ENCODE measurements at places on chromosomes 2 and 18.

DNA sequence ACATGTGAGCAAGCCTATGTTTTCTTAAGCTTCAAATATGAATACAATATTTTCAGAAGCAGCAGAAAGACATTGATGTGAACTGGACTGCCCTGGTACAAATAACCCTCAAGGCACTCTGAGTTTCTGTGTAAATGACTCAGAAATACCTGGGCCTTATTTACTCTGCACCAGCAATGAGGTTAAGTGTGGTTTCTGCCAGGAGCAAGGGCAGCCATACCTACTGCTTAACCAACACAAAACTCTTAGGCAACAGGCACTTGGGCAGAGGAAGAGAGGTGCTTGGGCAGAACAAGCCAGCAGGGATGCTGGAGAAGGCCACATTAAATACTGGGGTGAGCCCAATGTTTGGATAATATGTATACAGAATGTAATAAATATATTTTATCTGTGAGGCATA is 29.4 kb upstream of the ARL5A start:
- no peak for DNase-seq

GRCh38 chr2:196685792-196686191 is 46.3 kb downstream of the CCDC150 start:
- no peak for DNase-seq

GRCh38 chr2:86229221-86229620 is 30.0 kb downstream of the MRPL35 start:
- no peak for DNase-seq

GRCh38 chr2:85071096-85071495 is 62.1 kb upstream of the TCF7L1 start:
- no peak for DNase-seq

GRCh38 chr2:71455011-71455740 is 1.8 kb downstream of the DYSF start:
- no peak for DNase-seq

DNA sequence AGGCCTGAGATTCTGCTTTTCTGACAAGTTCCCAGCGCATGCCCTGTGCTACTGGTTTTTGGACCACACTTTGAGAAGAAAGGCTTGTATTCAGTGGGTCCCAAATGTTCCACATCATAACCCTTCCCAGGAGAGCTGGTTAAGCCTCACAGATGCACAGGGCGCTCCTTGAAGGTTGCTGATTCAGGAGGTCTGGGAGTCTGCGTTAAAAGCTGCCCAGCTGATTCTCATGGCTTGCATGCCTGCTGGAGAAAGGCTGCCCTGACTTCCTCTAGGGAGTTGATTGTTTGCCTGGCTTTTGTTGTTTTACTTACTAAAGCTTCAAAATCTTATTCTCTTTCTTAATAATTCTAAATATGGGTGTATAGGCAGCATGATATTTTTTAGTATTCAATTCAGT is 20.7 kb downstream of the CRYGD start:
- DNase-seq, result no peak

DNA sequence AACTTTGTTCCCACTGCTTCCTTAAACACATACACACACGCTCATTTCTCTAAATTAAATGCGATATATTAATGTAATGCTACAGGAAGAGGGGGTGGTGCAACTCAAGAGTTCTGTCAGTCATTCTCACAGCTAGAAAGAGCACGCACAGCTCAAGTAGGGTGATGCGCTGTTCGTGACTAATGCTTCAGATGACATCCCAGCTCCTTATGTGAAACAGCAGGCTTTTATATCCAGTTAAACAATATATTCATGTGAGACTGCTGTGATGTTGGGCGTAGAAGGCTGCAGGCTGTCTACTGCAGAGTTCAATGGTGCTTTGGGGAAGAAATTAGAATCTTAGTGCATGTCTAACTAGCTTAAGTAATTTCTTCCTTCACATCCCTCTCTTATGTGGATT is 912.6 kb upstream of the FSHR start:
- DNase-seq, result no peak

DNA sequence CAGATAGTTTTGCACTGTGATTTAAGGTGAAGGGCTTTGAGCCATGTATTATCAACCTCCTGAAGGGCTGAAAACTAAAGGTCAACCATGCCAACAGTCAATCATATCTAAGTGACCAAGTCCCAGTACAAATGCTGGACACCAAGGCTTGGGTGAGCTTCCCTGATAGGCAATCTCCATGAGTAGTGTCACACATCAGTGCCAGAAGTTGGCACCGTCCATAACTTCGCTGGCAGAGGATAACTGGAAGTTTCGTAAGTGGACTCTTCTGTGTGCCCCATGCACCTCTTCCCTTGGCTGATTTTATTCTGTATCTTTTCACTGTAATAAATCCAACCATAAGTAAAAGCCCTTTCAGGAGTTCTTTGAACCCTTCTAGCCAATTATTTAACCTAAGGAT is 13.2 kb downstream of the REV1 start:
- DNase-seq, result no peak

- no peak for DNase-seq
Measured at GRCh38 chr18:60568220-60568619, 195.6 kb upstream of the MC4R start.

GRCh38 chr2:16656784-16657391 is 8.7 kb downstream of the CYRIA start:
- no peak for DNase-seq

DNA sequence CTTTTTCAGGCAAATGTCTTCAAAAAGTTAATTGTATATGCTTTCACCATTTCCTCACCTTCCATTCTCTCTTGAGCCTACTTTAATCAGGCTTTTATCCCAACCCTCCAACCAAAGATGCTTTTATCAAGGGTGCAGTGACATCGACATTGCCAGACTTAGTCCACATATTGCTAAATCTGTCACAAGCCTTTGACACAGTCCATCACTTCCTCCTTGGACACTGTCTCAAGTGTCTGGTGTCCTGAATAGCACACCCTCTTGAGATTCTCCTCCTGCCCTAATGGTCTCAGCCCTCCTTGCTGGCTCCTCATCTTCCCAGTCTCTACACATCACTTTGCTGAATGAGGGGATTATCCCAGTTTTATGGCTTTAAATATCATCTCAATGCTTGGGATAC is 147.5 kb upstream of the SLC39A10 start:
- no peak for DNase-seq

Measured in fibroblast of skin of left biceps (primary cell).